Activated CD4-positive, CD25-positive, alpha-beta regulatory T cell treated with anti-CD3 and anti-CD28 coated beads, Interleukin-2, amount 50 U/mL, for 16 hours (primary cell): ENCODE measurements at places on chromosomes 7 and 10.
A peak's percentile ranks its signal among the peaks of the same experiment; 100 is the strongest.

GRCh38 chr10:70267161-70267933, 16.5 kb downstream of the NPFFR1 start:
- no peak for DNase-seq

GRCh38 chr10:92268748-92269147, 22.1 kb downstream of the CPEB3 start:
- DNase-seq = no peak

- DNase-seq = no peak
Observed at GRCh38 chr7:96337519-96337918, 15.6 kb upstream of the SLC25A13 start.

DNA sequence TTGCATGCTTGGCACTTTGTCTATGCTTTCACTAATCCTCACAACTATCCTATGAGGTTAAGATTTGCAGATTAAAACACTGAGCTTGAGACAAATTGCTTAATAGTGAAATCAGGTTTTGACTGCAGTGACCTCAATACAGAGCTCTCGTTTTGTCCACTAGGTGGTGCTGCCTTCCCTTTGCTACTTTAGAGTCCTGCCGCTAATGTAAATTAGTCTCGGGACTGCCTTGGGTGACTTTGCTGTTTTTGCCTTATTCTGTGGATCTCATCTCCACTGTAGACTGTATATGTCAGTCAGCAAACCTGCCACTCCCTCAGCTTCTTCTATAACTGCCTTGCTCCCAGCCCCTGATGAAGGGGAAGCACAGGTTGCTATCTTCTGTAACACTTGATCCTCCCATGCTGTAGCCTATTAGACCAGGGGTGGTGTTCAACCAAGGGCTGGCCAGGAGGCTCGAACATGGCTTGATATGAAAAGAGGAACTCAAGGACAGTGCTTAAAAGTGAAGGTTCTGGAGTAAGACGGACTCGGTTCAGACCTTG, 26.0 kb downstream of the ASB4 start:
- DNase-seq = peak; percentile 23

DNA sequence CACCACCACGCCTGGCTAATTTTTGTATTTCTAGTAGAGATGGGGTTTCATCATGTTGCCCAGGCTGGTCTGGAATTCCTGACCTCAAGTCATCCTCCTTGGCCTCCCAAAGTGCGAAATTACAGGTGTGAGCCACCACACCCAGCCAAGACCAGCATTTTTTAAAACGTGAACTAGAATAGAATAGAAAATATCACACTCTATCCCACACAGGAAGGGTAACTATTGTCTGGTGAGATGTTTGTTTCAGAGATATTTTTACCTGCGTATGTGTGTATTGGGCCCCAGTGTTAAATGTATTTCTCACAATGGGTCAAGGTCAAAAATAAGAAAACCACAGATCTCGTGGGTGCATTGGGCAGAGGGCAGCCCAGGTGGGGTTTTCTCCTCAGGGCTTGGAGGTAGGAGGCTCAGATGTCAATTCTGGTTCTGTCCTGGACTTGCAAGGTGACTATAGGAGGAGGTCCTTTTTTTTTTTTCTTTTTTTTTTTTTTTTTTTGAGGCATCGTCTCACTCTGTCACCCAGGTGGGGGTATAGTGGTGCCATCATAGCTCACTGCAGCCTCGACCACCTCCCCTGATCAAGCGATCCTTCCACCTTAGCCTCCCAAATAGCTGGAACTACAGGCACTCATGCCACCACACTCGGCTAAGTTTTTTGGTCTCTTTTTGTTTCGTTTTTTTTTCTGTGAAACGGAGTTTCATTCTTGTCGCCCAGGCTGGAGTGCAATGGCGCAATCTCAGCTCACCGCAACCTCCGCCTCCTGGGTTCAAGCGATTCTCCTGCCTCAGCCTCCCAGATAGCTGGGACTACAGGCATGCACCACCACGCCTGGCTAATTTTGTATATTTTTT, 19.0 kb downstream of the SH2B2 start:
- DNase-seq = no peak

- no peak for DNase-seq
Observed at GRCh38 chr7:129072479-129073011, 17.6 kb upstream of the TNPO3 start.

GRCh38 chr7:131327049-131327625, 539 bp upstream of the MKLN1 start:
- DNase-seq = no peak

- DNase-seq = no peak
Observed at GRCh38 chr10:108662975-108663374, 1260.3 kb downstream of the XPNPEP1 start.

DNA sequence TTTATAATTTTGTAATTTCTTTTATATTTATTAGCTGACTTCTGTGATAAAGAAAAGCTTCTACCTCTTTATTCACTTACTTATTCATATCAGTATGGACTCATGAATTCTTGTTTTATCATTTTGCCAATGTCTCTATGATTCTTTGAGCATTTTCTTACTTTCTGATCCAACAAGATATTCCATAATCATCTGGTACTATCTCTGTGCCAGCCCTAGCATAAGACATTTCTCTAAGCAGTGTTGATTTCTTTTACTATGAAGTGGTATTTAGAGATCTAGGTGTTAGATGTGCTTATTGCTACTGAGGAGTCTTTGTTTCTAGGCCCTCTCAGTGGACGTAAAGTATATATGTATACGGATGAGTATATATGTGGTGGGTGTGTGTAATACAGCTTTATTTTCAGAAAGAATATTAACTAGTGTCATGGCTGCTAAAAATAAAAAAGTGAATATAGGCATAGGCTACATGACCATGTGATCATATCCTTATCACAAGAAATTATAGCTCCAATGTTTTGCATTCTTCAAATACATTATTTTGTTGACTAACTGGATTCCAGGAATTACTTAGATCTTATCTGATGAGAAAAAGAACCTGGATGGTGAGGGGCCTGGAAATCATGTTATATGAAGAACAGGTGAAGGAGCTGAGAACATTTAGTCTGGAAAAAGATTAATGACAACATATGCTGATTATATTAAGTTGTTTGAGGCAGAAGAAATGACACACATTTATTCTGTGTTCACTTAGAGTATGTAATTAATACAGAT, 13.1 kb downstream of the PHTF2 start:
- no peak for DNase-seq

DNA sequence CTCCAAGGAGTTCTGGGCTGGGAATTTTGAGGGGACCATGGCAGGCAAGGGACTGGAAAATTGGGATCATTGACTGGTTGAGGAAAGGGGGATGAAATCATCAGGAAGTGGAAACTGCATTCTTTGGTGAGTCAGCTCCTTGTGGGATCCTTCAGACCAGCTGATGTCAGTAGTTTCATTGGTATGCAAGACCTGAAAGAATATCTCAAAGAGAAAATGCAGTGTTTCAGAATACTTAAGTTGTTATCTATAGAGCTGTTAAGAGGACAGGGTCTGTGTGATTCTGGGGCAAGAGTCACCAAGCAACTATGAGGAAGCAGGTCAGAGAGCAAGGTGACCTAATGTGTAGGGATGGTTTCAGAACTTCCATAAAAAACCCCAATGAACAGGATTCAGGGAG, 595.9 kb upstream of the AUTS2 start:
- no peak for DNase-seq

DNA sequence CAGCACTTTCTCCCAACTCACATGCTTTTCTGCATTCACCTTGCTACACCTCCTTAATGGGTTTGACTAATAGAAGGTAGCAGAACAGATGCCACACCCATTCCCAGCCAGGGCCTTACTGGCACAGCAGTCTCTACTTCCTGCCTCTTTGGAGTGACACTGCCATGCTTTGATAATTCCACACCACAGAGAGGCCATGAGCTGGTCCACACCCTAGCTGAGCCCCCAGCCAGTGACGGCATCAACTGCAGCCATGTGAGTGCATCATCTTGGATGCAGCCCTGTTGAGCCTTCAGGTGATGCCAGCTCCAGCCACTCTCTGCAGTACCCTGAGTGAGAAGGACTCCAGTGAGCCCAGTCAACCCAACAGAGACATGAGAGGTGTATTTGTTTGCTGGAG, 27.5 kb upstream of the EZH2 start:
- no peak for DNase-seq
